ENCODE measurements at places on chromosomes 3 and 15. TPM values are rescaled to one million over a fixed set of nuclear protein-coding genes. Genes with fewer than 3 reads are reported as not detected.

Gene CADPS
- not detected for total RNA-seq

GRCh38 chr15:36688310-36689011, 109.0 kb downstream of the CDIN1 start:
- no peaks in the 10 kb centered on the region for H3K36me3 ChIP-seq
- no peaks in the 10 kb centered on the region for H3K27me3 ChIP-seq
- H3K4me1 ChIP-seq, result no peaks in the 10 kb centered on the region
- no peak for DNase-seq
- H3K4me3 ChIP-seq, result no peak overlapping the region
- no peak overlapping the region for H3K27ac ChIP-seq

Gene EDEM1
- 30.5 TPM for total RNA-seq

Gene HYAL2
- total RNA-seq, result 103 TPM

DNA sequence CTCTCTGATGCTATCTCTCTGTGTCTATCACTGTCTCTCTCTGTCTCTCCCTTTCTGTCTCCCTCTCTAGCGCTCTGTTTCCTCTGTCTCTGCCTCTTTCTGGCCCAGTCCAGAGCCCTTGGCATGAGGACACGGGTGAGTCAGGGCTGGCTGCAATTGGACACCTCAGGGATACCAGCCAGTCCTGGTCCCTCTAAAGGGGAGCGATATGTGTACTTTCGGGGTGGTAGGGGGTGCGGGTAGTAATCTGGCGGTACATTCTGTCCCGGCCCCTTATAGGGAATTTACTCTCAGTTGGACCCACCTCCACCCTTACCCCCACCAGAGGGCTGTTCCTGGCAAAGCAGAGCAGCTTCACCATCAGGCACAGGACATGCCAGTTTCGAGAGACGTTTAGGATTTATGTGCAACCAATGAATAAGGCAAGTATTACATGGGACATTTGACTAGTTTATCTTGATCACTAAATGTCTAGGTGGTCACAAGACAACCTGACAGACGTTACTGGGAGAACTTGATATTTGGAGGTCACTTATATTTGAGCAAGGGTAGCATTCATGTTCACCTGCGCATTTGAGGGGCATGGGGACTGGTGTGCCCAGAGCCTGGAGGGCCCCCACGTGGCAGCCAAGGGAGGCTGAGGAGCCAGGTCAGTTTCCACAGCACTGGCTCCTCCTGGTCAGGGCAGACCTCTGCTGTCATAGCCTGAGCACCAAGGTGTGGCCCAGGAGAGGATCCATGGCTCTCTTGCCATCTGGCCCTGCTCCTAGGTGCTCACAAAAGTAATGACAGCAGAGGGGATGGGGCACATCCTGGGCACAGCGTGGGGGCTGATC, 256.1 kb downstream of the PLCL2 start:
- H3K27me3 ChIP-seq, result no peaks in the 10 kb centered on the region
- H3K36me3 ChIP-seq, result no peaks in the 10 kb centered on the region

DNA sequence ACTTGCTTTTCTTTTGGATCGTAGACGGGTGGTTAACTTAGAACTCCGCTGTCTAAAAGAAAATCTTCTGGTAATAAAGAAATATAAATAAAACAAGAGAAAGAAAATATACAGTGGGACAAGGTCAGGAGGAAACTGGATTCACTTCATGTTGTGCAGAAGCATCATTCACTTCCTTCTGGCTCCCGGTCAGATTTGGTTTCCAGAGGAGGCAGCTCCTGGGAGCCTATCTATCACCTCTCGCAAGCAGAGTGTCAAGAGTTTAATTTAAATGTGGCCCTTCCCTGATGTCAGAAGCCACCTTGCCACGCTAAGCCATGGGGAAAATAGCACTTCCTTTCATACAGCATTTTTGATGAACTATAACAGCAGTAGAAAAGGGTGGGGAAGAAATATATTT, 139.1 kb downstream of the NSMCE3 start:
- no peak overlapping the region for H3K4me3 ChIP-seq
- H3K4me1 ChIP-seq, result no peaks in the 10 kb centered on the region
- H3K27ac ChIP-seq, result no peak overlapping the region
- H3K27me3 ChIP-seq, result no peaks in the 10 kb centered on the region
- DNase-seq, result no peak

DNA sequence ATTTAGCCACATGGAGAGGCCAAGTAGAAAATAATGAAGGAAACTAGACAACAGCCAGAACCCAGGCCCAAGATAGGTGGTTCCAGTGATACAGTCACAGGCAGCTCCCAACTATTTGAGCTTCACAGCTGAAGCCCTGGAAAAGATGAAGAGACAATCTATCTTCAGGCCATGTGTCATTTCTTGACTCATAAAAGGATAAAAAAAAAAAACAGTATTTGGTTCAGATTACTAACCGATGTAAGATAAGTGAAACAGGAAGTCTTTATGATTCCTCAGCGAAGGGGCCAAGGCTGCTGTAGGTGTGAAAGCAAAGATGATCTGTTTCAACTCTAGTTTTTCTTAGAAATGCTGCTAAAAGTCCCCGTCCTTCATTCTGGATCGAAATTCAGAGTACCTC, 394.6 kb downstream of the ZNF385D start:
- no peaks in the 10 kb centered on the region for H3K4me1 ChIP-seq
- H3K4me3 ChIP-seq, result no peak overlapping the region
- no peaks in the 10 kb centered on the region for H3K27me3 ChIP-seq
- DNase-seq, result no peak
- H3K27ac ChIP-seq, result no peak overlapping the region

- DNase-seq, result no peak
- H3K4me3 ChIP-seq, result no peak overlapping the region
- no peak overlapping the region for H3K27ac ChIP-seq
- H3K4me1 ChIP-seq, result no peaks in the 10 kb centered on the region
Measured at GRCh38 chr3:134711284-134711683, 60.5 kb upstream of the KY start.

DNA sequence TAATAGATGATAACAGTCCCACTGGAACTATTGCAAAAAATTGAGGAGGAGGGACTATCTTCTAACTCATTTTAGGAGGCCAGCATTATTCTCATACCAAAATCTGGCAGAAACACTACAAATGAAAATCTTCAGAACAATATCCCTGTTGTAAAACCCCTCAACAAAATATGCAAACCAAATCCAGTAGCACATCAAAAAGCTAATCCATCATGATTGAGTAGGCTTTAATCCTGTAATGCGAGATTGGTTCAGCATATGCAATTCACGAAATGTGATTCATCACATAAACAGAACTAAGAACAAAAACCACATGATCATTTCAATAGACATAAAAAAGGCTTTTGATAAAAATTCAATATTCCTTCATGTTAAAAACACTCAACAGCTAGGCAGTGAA, 23.9 kb upstream of the PLSCR2 start:
- H3K4me1 ChIP-seq, result no peaks in the 10 kb centered on the region
- H3K27me3 ChIP-seq, result no peaks in the 10 kb centered on the region
- H3K27ac ChIP-seq, result no peak overlapping the region
- no peaks in the 10 kb centered on the region for H3K36me3 ChIP-seq
- H3K4me3 ChIP-seq, result no peak overlapping the region

Gene ACKR2
- 4.7 TPM for total RNA-seq

Gene CKMT1B
- total RNA-seq, result 1.7 TPM

DNA sequence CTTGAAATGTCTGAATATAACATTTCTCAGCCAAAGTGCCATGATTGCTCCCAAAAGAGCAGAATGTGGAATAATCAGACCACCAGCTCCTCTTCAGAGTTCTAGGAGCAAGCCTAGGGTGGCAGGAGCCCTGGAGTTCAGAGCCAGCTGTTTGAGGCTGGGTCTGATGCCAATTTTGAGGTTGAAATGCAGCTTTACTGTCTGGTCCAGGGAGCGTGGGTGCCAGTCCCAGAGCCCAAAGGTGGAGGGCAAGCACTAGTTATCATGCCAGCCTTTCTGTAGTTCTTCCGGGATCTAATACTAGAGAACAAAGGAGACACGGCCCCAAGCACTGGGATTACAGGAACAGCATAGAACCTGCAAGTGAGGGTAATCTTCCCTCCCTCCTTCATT, 69.3 kb downstream of the TNFAIP8L3 start:
- no peak overlapping the region for H3K27ac ChIP-seq
- H3K36me3 ChIP-seq, result no peaks in the 10 kb centered on the region
- no peak for DNase-seq
- H3K4me1 ChIP-seq, result peaks cover 1% of the 10 kb centered on the region
- no peaks in the 10 kb centered on the region for H3K27me3 ChIP-seq
- H3K4me3 ChIP-seq, result no peak overlapping the region

DNA sequence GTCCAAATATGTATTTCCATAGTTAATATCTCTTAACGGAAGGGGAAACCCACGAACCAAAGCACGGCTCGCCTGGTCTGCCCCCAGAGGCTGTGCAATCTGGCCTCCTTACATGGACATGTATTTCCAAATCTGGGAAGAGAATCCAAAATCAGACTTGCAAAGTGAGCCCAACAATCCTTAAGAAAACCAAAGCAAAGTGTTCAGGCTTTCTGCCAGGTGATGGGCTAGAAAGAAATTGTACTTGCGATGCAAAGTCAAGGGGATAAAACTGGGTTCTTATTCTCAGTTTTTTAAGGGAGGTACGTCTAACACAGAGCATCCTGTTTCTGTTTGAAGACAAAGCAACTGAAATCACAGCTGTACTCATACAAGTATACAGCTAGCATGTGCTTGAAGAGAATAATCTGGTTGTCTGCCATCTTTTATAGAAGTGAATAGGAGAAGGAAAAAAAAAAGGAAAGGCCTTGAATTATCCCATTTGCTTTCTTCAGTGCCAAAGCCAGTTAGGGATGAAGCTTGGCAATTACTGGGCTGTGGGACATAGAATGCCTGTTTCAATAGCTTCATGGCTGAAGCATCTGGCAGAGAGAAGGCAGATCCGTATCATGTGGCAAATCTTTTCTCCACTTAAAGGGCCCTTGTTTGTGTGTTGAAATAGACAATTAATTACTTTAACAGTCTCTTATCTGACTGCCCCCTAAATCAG, 48.4 kb downstream of the LRIG1 start:
- H3K4me3 ChIP-seq, result no peak overlapping the region
- H3K27me3 ChIP-seq, result no peaks in the 10 kb centered on the region
- H3K27ac ChIP-seq, result no peak overlapping the region
- DNase-seq, result peak; percentile 25

Gene OR5H15
- not detected for total RNA-seq

Gene PRKCI
- 12.4 TPM for total RNA-seq

Gene MEX3B
- total RNA-seq, result 0.61 TPM

DNA sequence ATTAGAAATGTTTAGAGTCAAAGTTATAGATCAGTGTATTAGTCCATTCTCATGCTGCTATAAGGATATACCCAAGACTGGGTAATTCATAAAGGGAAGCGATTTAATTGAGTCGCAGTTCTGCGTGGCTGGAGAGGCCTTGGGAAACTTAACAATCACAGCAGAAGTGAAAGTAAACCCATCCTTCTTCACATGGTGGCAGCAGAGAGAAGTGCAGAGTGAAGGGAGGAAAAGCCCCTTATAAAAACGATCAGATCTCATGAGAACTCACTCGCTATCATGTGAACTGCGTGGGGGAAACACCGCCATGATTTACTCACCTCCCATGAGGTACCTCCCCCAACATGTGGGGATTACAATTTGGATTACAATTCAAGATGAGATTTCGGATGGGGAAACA, 871.5 kb downstream of the DIPK2A start:
- no peak for DNase-seq
- H3K36me3 ChIP-seq, result no peaks in the 10 kb centered on the region

DNA sequence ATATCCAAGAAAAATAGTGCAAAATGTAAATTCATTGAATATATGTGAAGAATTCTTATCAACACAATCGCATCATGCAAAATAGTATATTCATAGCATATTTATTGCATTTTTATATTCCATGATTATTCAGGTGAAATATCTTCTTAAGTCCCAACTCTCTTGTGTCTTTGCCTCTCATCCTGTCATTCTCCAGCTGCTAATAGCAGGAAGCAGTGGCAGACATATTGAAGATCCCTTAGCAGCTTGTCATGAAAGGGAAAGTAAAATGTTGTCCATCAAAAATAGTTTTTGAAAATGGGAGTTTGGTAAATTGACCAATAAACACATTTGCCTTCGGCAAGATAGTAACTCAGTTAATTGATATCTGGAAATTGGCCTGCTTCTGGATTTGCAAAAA, 265.3 kb upstream of the TGFBR2 start:
- H3K27me3 ChIP-seq, result no peaks in the 10 kb centered on the region
- H3K36me3 ChIP-seq, result no peaks in the 10 kb centered on the region
- no peak overlapping the region for H3K4me3 ChIP-seq
- no peak for DNase-seq
- peaks cover 15% of the 10 kb centered on the region for H3K4me1 ChIP-seq
- H3K27ac ChIP-seq, result no peak overlapping the region

Gene MESP2
- total RNA-seq, result not detected

DNA sequence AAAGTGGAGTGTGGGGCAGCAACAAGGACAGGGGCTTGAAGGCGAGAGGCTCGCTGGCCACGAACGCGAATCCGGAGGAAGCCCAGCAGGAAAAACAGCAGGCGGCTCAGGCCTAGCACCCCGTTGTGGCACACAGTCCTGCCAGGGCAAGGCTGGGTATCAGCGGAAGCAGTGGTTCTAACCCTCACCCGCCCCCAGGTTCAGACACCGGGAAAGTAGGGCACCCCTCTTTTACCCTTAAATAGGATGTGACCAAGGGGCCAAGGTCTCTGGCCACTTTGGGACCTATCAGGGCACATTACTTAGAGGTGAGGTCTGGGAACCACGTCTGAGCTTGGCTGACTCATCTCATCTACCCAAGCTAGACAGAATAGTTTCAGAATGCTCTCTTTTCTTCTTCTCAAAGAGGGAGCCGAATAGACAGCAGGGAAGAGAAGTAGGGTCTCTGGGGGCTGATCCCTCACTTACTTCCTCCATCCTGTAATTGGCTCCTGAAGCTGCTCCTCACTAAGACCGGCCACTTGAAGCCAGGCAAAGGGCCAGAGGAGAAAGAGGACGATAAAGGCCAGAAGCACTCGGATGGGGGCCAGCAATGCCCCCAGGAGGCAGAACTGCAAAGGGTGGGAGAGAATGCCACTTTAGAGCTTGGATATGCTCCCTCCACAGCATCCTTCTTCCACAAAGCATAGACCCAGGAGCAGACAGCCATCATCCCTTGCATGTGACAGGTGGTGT, 1.7 kb downstream of the LPCAT4 start:
- no peak for DNase-seq
- no peaks in the 10 kb centered on the region for H3K36me3 ChIP-seq
- H3K27me3 ChIP-seq, result no peaks in the 10 kb centered on the region

Gene POLR2M
- 298 TPM for total RNA-seq

DNA sequence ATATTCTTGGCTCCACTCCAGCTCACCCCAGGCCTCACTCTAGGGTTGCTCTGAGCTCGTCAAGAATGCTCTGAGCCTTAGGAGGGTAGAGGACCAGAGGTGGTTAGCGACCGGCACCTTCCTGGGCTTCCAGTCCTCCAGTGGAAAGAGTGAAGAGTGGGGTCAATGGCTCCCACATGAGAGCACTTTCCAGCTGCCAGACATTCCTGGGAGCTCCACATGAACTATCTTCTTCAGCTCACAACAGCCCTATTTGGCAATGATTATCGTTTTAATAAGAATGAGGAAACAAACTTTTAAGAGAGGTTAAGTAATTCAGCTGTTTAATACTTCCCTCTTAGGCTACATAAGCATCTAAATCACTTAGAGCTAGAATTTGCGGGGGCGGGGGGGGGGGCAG, 139.3 kb downstream of the STT3B start:
- H3K36me3 ChIP-seq, result no peaks in the 10 kb centered on the region
- H3K4me3 ChIP-seq, result no peak overlapping the region
- H3K27me3 ChIP-seq, result no peaks in the 10 kb centered on the region
- DNase-seq, result no peak
- no peak overlapping the region for H3K27ac ChIP-seq
- H3K4me1 ChIP-seq, result peaks cover 4% of the 10 kb centered on the region

Data from adrenal gland (tissue), 19 donors.